ENCODE measurements at places on chromosomes 2 and 18.

DNA sequence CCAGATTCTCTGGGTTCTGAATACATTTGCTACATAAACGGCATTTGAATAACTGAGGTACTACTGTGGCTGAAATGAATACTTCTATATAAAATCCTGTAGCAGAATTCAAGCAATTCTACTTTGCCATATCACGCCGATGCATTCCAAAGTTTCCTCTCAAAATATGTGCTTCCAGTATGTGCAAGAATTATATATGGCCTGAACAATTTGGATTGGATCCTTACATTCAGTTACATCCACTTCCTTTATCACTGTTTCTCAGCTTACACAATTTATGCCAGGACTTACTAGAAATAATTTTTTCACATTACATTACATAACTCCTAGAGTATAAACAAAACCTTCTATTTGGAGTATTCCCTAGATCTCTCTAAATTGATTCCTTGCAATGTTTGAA is 46.3 kb upstream of the STAT4 start:
- no peak for DNase-seq

DNA sequence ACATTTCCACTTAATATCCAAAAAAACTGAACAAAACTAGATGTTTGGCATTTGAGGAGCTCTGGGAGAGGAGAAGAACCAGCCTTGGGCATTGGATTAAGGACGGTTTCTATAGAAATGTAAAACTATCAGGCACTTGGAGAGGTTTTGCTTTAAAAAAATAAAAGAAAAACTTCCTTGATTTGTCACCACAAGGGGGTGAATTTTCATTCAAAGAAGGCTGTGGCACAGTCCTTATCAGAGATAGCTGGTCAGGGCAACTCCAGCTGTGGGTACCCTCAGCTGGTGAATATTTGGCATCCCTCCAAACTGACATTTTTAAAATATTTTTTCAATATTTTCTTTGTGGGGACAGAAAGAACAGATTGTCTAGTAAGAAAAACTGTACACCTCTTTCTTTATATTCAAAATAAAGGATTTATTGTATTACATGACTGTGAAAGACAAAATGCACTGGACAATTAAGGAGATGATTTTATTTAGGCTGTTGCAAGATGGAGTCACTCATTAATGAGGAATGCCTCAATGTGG is 46.1 kb upstream of the TBC1D8 start:
- no peak for DNase-seq

GRCh38 chr2:27990030-27990590 is 99.6 kb downstream of the BABAM2 start:
- DNase-seq, result no peak

GRCh38 chr2:96109931-96110511 is 6.3 kb downstream of the ADRA2B start:
- no peak for DNase-seq

- no peak for DNase-seq
Measured at GRCh38 chr2:30213326-30213725, 18.0 kb upstream of the LBH start.

DNA sequence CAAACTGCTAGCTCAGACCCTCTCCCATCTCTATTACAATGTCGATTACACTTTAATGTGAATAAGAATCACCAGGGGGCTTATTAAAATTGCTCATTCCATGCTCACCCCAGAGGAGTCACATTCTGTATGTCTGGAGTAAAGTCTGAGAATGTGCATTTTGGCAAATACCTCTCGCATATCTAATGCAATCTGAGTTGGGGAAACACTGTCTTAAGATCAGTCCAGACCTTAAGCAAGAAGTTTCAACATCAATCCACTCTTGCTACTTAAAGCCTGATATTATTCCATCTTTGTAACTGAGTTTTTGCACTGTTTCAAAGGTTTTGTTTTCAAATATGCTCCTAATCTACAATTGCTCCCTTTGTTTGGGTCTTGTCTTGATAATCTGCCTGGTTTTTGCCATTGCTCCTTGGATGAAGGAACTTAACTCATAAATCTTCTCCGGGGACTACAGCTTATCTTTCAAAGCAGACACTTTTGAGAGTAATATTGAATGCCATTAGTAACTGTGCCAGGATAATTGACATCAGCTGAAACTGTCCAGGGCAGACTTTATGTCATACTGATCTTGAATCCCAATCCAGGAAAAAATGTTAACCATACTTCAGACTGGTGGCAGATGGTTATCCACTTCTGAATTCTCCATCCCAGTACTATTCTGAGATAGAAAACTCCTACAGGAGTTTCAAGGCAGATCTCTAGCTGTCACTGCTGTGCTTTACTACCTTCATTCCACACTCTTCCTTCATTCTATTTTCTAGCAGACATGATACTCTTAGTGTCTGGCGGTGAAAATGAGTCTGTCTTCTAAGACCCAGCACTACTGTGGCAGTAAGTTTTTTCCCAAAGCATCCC is 200.9 kb downstream of the ERBB4 start:
- DNase-seq, result no peak

DNA sequence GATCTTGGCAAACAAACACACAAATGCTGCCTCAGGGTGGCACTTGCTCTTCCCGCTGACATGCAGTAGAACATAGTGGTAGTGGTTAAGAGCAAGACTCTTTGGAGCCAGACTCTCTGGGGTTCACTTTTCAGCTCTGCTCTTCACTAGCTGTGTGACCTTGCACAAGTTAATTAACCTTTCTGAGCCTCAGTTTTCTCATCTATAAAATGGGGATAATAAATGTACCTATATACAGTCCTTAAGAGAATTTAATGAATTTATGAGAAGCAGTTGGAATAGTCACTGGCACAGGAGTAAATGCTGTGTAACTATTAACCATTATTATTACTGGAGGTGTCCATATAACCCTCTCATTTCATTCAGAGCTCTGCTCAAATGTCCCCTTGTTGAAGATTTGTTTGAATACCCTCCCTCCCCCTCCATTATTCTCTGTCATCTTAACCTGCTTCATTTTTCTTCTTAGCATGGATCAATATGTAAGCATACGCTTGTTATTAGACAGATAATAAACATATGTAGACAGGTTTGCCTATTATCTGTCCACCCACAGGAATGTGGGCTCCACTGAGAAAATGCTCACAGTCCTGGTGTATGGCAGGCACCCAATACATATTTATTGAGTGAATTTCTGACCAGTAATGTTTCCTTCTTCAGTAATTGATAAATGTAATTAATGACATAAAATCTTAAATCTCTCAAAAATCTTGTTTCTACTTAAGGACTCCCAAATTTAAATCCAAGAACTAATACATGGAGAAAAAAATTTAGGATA is 64.5 kb downstream of the TSPYL6 start:
- DNase-seq, result no peak

- DNase-seq, result no peak
Measured at GRCh38 chr2:17816396-17817245, at the start of gene MSGN1. Gene MSGN1 (plus strand): TSS chr2:17816460. CDS start chr2:17816519, 59 bp downstream.

- no peak for DNase-seq
Measured at GRCh38 chr18:49082714-49083688, 132.2 kb upstream of the SMAD7 start.

DNA sequence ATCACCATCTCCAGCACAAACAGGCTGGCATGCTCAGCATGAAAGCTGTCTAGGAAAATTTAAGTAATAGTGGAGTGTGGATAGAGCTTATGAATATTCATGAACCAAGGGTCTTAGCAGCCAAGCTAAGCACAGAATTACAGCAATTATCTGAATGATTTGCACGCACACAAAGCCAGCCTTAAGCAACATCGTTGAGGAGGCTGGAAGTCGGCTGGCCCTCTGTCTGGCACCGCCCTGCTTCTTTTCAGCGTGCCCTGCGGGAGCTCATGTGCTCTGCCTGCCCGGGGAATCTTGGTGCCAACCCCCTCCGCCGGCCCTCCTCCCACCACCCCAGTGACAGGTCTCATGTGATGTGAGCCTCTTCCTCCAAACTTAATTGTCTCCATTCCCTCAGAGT is 540.1 kb downstream of the CMPK2 start:
- DNase-seq, result no peak

DNA sequence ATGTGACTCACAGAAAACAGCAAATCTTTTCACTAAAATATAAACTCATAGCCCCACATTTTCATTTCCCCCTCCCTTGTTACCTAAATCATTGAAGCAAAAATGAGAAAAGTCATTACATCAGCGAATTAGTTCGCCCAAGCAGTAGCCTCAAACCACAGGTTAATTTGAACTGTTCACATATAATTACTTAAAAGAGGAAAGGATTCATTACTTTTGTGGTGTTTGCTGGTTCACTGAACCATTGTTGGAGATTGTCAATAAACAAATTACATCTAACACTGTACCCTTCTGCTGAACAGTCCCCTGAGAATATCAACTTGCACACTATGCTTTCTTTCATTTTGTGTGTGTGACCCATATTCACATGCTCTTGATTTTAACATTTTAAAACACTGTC is 238.7 kb downstream of the ERBB4 start:
- DNase-seq, result no peak

GRCh38 chr2:2041256-2041824 is 289.7 kb downstream of the MYT1L start:
- no peak for DNase-seq

Measured in stimulated activated CD4-positive, alpha-beta T cell treated with anti-CD3 and anti-CD28 coated beads, TNF-alpha, amount 100 ng/mL, for 1 hour (primary cell).